ENCODE measurements at places on chromosomes 1 and 21.

DNA sequence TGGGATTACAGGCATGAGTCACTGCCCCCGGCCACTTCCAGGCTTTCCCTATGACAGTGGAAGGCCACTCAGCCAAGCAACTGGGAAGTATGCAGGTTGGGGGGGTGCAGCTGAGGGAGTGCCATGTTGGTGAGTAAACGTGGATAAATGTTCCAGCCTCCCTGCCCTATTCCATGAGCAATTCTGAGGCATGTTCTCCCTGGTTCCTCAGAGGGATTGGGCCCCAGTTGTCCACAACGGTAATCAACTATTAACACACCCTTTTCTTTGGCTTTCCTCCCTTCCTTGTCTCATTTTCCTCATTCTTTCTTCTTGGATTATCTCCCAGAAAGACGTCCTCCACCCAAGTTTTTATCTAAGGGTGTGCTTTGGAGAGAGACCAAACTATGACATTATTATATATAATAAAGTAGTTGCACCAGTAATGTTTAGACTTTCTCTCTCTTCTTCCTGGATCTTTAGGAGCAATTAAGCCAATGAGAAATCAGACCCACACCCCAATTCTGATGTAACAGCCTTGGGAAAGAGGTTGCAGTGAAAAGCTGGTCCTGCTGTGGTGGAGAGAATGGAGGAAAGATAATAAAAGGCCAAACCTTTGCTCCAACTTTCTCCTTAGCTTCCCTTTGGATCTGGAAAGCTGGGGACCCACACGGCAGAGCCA is 6.8 kb upstream of the SLAMF9 start:
- DNase-seq: no peak

DNA sequence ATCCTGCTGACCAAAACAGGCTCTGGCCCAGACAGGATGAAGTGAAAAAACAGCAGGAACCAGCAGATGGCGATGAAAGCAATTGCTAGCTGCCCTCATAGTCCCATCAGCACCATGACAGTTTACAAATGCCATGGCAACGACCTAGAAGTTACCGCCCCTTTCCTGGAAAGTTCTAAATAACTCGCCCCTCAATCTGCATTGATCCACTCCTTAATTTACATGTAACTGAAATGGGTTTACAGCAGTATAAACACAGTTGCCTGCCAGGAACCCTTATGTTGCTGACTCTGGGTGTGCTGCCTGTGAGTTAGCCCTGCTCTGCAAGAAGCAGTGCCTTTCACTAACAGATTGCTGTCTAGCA is 65.5 kb upstream of the CR1L start:
- peak; percentile 57 for DNase-seq

DNA sequence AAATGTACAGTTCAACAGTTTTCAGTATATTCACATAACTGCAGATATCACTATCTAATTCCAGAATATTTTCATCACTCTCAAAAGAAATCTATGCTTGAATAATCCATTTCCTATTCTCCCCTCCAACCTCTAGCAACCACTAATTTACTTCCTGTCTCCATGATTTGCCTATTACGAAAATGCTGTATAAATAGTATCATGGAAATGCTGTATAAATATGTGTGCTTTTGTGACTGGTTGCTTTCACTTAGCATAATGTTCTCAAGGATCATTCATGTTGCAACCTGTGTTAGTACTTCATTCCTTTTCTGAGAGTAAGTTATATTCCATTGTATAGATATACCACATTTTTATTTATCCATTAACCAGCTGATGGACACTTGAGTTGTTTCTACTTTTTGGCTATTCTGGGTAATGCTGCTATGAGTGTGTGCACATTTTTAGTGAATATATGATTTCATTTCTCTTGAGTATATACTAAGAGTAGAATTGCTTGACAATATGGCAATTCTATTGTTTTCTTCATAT is 115.6 kb downstream of the TNFSF18 start:
- no peak for DNase-seq

- no peak for DNase-seq
Measured at GRCh38 chr21:25456672-25457071, 150.6 kb downstream of the MRPL39 start.

DNA sequence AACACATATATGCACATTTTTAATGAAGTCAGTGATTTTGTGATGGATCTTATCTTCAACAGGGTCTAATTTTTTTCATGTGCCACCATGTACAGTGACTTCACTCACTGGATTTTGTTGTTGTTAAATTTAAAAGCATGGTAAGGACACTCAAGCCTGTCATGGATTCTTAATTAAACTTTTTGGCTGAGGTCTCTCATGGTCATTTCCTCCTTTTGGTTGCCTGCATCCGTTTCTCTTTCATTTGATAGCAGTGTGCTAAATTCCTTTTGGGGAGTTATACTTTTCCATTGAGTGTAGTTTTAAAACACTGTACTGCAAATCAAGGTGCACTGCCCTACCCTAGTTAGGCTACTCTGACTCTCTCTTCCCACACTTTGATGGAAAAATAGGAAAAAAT is 13.2 kb upstream of the CRB1 start:
- no peak for DNase-seq

DNA sequence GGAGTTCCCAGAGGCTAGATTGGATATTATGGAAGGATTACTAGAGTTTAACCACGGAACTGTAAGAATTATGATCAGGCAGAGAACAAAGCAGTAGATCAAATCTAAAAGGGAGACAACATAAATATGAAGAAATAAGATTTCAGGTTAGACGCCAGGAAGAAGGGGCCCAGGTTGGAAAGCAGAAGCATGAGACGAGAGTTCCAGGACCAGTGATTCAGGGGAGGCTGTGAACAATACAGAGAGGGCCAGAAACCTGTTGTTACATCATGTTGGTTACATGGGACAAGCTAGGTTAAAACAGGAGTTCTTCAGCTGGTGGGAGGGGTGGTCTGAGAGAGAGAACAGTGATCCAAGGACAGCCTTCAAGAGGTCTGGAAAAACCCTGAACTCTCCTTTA is 128.4 kb upstream of the MROH9 start:
- DNase-seq: no peak

All from foreskin melanocyte (primary cell).